NCI-H187 treated with DMSO at 0.1 percent for 48 hours (cell line): ENCODE measurements at places on chromosomes 1 and 21.
A peak's percentile ranks its signal among the peaks of the same experiment; 100 is the strongest.

DNA sequence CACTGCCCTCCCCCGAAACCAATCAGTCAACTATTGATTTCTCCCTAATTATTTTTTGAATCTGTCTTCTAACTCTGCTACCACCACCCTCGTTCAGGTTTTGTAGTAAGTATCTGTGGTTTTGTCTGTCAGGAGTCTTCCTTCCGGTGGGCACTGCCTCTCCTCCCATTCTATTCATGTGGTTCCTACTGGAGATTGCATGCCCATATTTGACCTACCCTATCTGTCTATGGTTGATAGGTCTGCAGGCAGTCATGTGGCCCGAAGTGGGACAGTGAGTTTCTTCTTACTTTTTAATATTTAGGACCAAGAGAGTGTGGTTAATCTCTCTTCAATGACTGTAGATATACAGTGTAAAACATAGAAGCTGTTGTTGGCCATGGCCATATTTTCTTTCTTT is 17.8 kb upstream of the MAST2 start:
- no peak for DNase-seq

- no peak for DNase-seq
Measured at GRCh38 chr21:30117631-30118030, 49.0 kb downstream of the CLDN17 start.

DNA sequence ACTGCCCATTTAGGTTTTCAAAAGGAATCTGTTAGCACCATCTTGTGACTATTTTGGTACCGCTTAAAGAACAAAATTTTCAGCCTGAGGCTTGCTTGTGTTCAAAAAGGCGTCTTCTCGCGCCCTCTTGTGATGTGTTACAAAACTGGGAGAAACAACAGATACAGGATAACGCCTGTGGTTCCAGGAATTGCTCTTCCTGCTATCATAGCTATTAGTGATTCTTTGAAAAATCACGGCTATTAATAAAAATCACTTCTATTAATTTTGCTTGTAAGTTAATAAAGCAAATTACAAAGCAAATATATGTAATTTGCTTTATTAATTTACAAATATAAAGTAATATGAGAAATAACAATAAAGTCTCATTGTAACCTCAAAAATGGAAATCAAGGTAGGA is 82.2 kb upstream of the ABCD3 start:
- peak; percentile 10 for DNase-seq

DNA sequence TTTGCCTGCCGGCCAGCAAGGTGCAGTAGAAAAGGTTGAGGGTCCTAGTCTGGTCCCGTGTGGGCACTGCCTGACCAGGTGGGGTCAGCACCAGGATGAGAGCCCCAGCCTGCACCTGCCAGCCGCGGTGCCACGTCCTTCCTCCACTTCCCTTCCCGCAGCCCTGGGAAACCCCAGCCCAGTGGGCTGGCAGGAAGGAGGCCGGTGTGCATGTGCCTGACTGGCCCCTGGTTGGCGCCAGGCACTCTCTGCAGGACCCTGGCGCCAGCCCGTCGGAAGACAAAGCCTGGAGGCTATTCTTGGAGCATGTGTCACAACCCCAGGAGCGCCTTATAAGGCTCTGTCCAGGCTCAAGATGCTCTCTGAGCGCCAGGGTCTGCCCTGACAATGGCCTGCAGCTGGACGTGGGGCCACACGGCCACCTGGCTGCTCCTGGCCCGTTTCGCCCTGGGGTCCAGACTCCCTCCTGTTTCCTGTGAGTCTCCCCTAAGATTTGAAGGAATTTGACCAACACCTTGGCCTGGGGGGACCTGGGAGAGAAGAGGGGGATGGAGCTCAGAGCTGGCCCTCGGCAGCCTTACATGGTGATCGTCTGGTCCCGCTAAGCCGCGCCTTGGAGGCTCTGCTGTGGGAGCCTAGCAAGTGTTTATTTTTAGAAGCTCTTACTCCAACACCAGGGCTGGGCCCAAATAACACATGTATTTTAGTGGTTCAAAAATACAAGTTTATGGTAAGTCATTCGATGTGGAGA is 31.9 kb upstream of the POFUT2 start:
- DNase-seq, result no peak

- DNase-seq, result no peak
Measured at GRCh38 chr1:230171356-230172015, 104.4 kb downstream of the GALNT2 start.

DNA sequence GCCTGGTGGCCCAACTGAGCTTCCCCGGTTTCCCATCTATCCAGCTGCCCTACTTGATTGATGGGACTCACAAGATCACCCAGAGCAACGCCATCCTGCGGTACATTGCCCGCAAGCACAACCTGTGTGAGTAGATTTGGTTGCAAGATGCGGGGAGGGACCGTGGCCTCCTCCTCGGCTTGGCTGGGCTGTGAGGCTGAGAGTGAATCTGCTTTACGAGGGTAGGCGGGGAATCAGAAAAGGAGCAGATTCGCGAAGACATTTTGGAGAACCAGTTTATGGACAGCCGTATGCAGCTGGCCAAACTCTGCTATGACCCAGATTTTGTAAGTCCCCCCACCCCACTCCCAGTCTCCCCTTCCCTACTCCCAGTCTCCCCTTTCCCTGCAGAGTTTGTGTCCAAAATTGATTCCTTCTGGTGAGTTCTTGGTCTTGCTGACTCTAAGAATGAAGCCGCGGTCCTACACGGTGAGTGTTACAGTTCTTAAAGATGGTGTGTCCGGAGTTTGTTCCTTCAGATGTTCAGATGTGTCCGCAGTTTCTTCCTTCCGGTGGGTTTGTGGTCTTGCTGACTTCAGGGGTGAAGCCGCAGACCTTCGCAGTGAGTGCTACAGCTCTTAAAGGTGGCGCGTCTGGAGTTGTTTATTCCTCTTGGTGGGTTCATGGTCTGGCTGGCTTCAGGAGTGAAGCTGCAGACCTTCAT is 1.5 kb downstream of the GSTM2 start:
- DNase-seq, result no peak

DNA sequence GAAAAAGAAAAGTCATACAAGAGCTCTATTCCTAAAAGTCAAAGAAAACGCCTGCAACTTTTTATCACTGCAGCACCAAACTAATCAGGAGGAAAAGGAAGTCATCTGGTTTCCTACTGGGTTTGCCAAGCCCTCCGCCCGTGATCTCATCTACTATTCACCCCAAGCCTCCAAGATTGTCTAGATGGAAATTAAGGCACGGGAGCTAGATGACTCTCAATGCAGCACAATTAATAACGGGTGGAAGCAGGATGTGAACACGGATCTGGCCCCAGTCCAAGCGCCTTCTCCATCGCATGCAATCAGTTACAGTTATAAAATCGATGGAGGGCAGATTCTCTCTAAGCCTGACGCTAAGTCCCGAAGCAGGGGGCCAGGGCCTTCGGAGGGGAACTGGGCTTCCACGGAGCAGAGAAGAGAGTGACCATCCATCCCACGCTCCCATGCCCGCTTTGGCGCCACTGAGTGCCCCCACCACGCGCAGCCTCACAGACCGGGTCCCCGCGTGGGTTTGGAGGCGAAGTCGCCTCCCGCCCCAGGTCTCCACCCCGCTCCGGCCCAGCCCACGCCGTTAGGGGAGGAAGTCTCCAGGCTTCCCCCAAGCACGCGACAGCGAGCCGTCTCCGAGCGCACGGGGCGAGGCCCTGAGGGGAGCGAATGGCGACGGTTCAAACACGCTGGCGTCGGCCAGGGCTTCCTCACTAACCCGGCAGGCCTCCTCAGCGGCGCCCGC is 1.8 kb downstream of the HSF2BP start:
- DNase-seq, result no peak
